MG63 (cell line): ENCODE measurements at places on chromosomes 12 and 14. TPM values are rescaled to one million over a fixed set of nuclear protein-coding genes. Genes with fewer than 3 reads are reported as not detected.

DNA sequence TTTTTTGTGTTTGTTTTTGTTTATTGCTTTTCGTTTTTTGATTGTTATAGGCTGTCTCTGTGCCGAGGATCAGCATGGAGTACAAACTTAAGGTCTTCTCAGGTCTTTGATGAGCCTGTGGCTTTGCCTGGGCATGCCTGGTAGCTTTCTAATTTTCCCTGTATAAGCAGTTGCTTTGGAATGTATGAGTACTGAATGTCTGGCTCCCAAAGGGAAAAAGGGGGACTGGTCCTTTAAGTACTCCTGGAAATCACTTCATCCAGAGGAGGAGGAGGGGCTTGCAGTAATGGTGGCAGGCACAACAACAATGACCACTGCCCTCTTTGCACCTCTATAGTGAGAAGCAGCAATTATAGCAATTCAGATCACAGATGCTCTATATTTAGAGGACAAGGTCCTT, 67.6 kb upstream of the TTC7B start:
- DNase-seq, result no peak

Gene SMIM41
- not detected in 2 replicates for total RNA-seq

Gene ZDHHC22
- not detected in 2 replicates for total RNA-seq

Gene SOAT2
- not detected in 2 replicates for total RNA-seq

DNA sequence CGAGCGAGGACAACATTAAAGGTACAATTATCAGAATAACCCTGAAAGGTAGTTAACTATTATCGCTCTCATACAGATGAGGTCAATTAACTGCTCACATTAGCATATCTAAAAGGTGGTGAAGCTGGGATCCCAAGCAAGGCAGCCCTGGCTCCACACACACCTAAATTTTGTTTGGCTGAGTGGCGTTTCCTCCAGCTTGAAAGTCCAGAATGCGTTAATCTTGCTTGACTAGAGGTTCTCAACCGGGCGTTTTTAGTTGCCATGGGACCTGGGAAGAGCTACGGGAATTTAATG, 531 bp downstream of the DLGAP5 start:
- DNase-seq, result no peak

- DNase-seq, result no peak
Measured at GRCh38 chr14:50800032-50800431, 30.9 kb downstream of the NIN start.

DNA sequence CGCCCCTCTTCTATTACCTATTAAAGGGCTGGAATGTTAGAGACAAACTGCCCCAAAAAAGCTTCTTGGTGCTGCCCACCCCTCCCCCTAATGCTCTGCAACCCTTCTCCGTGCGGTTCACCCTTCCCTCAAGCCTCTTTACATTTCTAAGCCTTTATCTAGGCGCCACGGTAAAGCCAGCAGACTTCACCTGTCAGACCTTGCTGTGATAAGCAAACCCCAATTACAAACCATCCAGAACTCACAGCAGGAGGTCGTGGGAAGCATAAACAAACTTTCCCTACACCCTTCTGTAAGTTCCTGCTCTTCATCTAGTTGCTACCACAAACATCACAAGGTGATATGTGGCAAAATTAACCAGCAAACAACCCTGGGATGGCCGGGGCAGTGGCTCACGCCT, 56.8 kb downstream of the MOK start:
- DNase-seq, result no peak

GRCh38 chr14:38108681-38109080, 99.0 kb upstream of the SSTR1 start:
- DNase-seq, result no peak

- no peak for DNase-seq
Measured at GRCh38 chr12:61993734-61994345, 266.4 kb upstream of the USP15 start.

GRCh38 chr14:87989221-87989955, 3.6 kb downstream of the GALC start:
- no peak for DNase-seq

DNA sequence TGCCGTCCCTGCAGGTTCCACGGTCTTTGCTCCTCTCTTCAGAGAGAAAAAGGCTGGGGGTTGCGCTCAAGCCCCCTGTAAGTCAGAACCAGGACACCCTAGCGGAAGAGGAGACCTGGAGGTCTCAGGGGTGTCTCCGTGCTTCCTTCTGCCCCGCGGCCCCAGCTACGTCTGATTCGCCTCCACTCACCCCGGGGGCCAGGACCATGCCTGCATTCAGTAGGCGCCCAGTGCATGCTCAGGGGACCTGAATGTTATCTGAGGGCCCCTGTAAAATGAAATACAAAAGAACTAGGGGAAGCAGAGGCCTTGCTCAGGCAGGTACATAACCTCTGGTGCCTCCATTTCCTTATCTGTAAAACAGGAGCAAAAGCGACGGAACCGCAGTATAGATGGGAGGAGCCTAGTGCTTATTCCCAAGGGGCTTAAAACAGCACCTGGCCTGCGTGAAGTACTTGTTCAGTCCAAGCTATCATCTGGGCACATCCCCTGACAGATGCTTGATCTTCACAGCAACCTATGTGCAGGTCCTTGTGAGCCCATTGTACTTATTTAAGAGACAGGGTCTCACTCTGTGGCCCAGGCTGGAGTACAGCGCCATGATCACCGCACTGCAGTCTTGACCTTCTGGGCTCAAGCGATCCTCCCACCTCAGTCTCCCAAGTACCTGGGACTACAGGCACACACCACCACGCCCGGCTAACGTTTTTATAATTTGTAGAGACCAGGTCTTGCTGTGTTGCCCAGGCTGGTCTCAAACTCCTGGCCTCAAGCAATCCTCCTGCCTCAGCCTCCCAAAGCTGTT, 110.3 kb upstream of the NCOR2 start:
- no peak for DNase-seq

- peak; percentile 41 for DNase-seq
Measured at GRCh38 chr12:113788020-113788856, 177.9 kb downstream of the RBM19 start.

- no peak for DNase-seq
Measured at GRCh38 chr12:76460807-76461206, 98.8 kb downstream of the OSBPL8 start.

DNA sequence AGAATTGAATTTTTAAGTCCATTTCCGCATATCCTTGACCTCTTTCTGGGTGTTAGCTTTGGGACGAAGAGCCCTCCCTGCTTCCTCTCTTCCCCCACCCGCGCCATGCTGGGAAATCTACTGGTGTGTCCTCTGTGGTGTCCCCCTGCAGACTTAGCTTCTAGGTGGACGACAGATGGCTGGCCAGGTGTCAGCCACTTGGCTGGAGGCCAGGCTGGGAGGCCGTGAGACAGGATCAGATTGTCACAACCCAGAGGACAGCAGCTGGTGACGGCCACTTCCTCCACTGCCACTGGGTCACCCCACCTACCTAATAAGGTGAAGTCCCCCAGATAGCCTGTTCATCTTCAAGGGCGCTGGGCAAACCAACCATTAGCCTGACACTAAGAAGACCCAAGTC, 13.3 kb upstream of the DTX1 start:
- DNase-seq, result no peak

Gene IFI27L2
- total RNA-seq, result 21.0 and 62.6 TPM in 2 replicates

DNA sequence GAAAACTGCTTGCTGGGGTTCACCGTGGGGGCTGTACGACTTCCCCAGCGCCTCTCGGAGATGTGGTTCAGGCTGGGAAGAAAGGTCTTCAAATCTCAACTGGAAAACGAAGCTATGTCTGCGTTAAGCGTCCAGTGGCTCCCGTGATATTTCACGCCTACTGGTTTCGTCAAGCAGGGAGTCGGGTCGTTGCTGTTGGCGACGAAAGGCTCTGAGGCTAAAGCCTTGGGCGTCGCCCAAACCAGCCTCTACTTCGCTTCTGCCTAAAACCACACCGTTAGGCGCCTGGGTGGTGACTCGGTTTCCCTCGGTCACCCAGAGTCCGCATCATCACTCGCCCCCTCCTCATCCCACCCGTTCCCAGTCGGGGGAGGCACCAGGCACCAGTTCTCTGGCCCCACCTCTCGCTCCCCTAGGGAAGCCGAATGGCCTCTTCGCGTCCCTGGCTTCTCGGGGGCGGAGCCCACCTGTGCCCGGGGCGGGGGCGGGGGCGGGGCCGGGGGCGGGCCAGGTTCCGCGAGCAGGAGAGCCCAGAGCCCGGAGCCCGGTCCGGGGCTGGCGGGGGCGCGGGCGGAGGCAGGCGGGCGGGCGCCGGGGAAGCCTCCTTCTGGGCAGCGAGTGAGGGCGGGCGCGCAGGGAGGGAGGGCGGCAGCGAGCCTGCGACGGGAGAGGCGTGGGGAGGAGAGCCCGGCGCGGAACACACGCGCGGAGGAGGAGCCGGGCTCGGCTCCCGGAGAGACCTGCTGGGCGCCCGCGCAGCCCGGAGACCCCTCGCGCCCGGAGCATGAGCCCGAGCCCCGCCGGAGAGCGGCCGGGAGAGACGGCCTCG, at the start of gene B4GALNT3:
Gene B4GALNT3, plus strand, starts transcription at position 510 of the 829 bp plus-strand sequence. CDS start 438 bp downstream, outside the sequence.
- peak; percentile 52 for DNase-seq

GRCh38 chr14:33709711-33710110, 241.2 kb downstream of the EGLN3 start:
- no peak for DNase-seq

DNA sequence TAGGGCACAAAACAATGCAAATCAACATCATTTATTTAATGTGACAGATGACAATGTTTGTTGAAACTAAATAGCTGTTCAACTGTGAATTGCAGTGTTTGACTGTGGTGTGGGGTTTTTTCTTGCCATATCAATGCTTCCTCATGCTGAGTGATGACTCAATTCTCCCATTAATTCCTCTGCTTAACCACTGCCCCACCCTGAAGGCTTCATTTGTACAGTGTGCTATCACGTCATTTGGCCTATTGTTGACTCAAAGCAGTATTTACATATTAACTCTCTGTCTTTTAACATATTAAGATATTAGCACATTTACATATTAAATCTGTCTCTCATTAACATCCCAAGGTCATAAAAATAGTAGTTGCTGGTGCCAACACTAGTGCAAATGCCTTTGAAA, 164.8 kb upstream of the NRXN3 start:
- peak; percentile 48 for DNase-seq

- DNase-seq, result no peak
Measured at GRCh38 chr14:101813833-101814232, 52.3 kb downstream of the PPP2R5C start.

GRCh38 chr14:95211721-95212504, 54.6 kb upstream of the DICER1 start:
- DNase-seq, result no peak

DNA sequence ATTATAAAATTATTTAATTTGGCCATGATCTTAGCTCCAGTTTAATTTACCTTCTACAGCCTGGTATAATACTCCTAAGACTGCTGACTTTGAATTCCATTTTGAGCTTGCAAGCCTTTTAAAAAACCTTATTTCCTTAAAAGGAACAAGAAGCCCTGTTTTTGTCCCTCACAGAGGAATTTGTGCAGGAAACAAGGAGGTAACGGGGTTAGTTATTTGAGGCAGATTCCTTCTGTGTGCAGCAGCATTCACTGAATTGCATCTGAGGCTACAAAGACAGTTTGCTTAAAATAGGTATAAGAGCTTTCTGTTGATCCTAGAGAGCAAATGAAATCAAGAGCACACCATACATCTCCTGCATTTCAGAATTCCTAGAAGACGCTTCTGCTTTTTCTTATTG, 403.3 kb upstream of the PRICKLE1 start:
- DNase-seq, result no peak

Gene PTCSC3
- not detected in 2 replicates for total RNA-seq

DNA sequence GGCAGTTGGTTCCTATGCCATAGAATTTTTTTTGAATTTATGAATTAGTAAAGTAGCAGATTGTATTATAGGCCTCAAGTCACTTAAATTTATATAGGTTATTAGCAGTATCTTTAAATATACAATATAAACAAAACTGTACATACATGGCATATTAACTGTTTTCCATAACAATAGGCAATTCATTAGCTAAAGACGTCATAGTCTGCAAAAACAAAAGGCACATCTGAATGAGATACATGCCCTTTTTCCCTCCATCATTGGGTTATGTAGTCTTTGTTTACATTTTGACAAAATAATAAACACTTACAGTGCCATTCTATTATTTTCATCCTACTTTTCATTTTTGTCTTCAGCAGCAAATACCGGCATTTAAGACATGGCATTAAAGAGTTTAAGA, 1.1 kb upstream of the VCPKMT start:
- no peak for DNase-seq

DNA sequence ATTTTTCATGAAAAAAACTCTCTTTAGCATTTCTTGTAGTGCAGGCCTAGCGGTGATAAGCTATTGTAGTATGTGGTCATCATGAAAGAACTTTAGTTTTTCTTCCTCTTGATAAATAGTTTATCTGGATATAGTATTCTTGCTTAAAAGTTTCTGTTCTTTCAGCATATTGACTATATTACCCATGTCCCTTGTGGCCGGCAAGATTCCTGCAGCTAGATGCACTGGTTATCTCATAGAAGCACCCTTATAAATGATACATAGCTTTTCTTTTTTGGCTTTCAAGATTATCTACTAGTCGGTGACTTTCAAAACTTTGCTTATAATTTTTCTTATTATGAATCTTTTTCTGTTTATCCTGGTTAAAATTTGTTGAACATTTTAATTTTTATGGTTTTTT, 234.8 kb downstream of the ALG10 start:
- no peak for DNase-seq

GRCh38 chr12:81350309-81350708, 272.4 kb downstream of the ACSS3 start:
- no peak for DNase-seq

Gene SIRT4
- total RNA-seq, result 0.33 TPM in 1 of 2 replicates, not detected in the other

DNA sequence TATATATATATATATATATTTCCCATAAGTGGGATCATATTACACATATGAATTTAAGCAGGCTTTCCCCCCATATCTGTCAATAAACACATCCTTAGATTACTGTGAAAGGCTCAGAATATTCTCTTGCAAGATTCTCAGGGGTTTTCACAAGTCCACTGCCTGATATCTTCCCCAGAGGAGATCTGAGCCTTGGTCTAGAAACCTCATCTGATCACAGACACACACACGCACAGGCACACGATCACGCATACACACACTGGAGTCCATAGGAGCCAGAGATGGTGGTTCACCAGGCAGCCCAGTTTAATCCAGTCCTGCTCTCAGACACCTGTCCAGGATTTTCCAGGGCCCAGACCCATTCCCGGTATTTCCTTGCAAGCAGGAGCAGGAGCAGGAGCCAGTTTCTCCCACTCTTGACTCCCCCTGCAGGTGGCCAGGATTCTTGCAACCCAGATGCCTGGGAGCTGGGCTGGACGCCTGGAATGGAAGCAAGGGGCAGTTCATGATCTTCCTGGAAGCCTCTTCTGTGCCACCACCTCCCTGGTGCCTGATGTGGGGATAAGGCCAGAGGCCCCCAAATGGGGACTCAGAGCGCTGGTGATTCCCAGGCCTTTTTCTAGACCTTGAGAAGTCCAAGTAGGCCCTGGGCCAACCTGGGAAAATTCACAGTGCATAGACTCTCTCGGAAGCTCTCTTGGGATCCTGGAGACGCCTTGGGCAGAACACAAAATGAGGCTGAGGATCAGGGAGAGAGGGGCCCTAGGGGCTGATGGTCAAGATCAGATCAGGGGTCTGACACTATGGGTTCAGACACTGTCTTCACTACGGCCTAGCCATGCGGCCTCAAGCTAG, 16.5 kb upstream of the KRT78 start:
- DNase-seq, result peak; percentile 61

GRCh38 chr12:66331814-66332213, 29.5 kb downstream of the HELB start:
- DNase-seq, result no peak

- peak; percentile 75 for DNase-seq
Measured at GRCh38 chr12:53659011-53659551, 16.8 kb downstream of the ATP5MC2 start.

- DNase-seq, result no peak
Measured at GRCh38 chr12:115010324-115010995, 326.5 kb upstream of the TBX3 start.
